ENCODE measurements at places on chromosomes 7 and 10. TPM values are rescaled to one million over a fixed set of nuclear protein-coding genes. Genes with fewer than 3 reads are reported as not detected.

GRCh38 chr10:47165711-47166404, 134.1 kb upstream of the GDF10 start:
- DNase-seq = peak; percentile 12

Gene PDE1C
- not detected for total RNA-seq

DNA sequence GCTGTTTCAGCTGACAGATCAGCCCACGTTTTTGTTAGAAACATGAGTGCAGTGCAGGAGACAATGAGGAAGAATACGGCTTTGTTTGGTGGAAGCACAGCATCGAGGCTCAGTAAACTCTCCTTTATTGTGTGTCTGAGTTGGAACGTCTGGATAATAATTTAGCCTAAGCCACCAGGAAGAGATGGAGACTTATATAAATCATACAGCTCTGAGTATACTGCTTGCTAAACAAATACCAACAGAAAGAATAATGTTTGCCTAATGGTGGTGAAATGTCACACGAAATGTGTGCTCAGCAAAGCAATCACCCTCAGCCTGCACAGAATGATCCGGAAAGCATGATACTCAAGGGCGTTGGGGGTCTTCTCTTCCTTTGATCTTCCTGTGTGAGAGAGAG, 664.1 kb upstream of the ADARB2 start:
- no peak for DNase-seq

DNA sequence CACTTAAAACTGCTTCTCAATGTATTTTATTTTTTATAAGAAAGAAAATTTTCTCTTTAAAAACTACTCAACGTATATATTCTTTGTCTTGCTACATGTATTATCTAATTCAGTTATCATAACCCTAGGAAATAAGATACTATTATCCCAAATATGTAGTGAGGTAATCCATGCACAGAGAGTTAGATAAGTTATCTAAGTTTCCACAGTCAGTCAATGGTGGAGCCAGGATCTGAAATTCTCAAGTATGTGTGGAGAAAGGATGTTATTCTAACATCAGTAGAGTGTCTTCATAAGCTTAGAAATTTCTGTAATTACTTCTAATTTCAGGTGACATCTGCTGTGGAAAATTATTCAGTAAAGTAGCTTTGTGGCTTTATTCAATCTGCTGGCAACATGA, 239.9 kb downstream of the CSTF2T start:
- no peak for DNase-seq

GRCh38 chr10:73644767-73645166, 3.5 kb upstream of the MYOZ1 start:
- no peak for DNase-seq

DNA sequence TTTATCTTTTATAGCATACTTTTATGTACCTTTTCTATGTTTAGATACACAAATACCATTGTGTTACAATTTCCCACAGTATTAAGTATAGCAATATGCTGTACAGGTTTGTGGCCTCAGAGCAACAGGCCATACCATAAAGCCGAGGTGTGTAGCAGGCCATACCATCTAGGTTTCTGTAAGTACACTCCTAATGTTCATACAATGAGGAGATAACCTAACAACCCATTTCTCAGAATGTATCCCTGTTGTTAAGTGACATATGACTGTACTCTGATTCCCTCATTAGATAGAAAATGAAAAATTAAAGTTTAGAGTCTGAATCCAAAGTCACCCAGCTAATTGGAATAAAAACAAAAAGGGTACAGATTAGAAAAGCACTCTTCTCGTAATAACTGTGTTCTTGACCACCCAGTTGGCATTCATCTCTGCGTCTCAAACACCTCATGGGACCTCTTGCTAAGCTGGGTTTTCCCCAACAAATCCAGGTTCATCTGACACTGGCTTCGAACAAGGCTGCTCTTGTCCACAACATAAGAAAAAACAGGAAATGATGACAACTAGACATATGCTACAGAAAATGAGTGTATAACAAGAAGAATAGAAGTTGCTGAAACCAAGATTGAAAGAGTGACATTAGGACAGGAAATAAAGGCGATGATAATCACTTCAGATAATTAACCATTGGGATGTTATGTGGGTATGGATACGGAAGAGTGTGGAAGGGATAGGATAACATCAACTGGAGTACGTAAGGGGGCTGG, 1.4 kb downstream of the NDUFB8 start:
- no peak for DNase-seq

- no peak for DNase-seq
These were observed 252.7 kb upstream of the FERD3L start for GRCh38 chr7:19397911-19398310.

- no peak for DNase-seq
These were observed 17.5 kb downstream of the CDK13 start for GRCh38 chr7:39967406-39968161.

DNA sequence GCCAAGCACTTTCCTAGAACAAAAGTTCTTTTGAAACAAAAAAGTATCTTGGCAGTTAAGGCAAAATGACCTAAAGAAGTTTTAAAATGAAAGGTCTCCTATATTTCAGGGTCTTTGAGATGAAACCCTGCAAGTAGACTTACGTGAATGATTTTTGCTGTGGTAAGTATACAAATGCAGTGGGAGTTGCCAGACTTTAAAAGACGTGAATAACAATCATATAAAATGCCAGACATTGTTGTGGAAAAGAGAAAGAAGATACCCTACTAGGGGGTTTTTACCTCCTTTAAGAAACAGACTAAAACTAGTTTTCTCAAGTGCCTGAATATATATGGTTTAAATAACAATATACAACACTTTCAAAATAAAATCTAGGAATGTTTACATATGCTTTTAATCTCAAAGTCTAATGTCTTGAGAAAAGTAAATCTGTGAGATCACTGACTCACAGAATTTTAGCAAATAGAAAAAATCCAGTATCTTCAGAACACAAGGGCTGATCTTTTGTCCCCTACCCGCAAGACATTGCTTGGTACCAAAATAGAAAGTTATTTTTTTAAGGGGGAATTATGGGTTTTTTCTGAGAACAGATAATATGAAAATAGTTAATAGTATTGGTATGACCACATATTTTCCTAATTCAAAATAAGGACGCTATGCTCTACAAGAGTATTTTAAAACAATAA, 29.5 kb downstream of the LRRC17 start:
- no peak for DNase-seq

GRCh38 chr10:48788554-48788953, 103.9 kb downstream of the WDFY4 start:
- DNase-seq = no peak

DNA sequence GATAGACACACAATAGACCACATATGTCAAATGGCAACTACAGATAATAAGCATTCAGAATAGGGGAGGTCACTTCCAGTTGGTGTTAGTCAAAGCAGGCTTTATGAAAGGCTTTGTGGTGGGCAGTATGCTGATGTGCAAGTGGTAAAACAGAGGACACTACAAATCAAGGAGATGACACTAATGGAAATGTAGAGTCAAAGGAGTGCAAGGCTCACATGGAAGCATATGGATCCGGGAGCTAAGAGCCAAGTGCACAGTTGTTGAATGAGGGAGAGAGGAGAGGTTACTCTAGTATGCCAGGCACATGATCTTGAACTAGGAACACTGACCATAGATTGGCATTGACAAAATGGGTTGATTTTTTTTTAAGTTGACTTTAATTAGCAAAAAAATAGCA, 62.7 kb downstream of the GRM3 start:
- no peak for DNase-seq

Gene UBE2D1
- 14.6 TPM for total RNA-seq

DNA sequence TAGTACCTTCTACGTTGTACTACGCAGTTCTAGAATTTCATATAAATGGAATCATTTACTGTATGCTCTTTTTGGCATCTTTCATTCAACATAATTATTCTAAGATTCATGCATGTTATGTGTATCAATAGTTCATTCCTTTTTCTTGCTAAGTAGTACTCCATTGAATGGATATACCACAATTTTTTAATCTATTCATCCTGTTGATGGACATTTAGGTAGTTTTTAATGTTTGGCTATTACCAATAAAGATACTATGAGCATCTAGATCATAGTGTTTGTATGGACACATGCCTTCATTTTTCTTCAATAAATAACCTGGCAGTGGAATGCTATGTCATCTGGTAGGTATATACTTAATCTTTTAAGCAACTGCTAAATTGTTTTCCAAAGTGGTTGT, 83.0 kb upstream of the ELN start:
- no peak for DNase-seq

DNA sequence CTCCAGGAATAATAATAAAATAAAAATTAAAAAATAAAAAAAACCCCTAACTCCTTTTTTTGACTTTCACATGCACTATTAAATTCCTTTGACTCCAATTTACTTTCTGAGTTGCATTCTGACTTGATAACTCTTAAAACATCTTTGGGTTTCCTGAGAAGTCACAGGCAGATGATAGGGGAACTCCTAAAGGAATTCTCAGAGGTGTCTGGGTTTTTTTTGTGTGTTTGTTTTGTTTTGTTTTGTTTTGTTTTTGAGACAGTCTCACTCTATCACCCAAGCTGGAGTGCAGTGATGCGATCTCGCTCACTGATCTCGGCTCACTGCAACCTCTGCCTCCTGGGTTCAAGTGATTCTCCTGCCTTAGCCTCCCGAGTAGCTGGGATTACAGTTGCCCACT, 52.7 kb upstream of the APBB1IP start:
- no peak for DNase-seq
